NCI-H1436 treated with DMSO at 0.1 percent for 48 hours (cell line): ENCODE measurements at places on chromosomes 7 and 10.

DNA sequence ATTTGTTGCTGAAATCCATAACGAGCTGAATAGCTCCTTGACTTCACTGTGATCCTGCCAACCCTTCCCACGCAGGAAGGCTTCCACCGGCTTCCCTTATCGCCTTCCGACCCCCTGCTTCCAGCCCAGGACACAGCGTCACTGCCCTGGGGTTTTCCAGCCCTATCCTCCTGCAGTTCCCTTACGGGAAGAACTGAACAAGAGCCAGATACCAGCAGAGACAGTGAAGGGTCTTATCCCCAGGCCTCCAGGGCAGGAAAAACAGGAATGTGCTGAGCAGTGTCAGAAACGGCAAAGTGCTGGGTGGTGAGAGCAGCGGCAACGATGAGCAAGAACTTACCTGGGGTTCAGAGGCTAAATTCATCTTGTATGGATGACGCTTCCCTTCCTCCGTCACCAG, 22.4 kb downstream of the PDLIM1 start:
- no peak for DNase-seq

- DNase-seq = peak; percentile 93
Measured at GRCh38 chr7:8154272-8154671, 107.7 kb downstream of the ICA1 start.

DNA sequence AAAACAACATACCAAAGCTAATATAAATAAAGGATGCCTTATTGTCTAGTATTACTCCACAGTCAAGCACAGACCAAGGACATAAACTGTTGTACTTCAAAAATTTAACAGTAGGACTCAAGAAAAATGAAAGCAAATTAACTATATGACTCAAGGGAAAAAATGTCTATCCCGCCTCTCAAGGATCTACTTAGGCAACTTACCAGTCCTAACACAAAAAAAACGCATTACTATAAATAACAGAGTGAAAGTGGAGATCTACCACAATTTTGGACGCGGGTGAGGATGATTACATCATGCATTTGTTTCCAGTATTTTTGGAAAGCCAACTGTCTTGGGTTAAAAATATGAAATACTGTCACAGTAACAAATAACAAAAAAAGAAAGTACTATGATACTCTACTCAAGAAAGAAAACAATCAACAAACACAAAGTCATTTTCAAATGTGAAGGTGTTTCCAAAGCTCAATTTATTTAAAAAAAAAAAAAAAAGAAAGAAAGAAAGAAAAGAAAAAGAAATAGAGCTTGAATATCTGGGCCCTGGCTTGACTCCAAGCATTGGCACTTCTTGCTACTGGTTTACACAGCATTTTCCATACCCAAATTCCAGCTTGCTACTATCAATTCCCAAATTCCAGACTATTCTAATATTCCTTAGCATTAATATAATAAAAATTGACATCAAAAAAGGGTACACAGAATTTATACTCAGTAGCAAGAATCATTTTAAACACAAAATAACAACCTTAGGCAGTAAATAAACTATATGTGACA, 99.4 kb downstream of the RSU1 start:
- no peak for DNase-seq

- DNase-seq = no peak
Measured at GRCh38 chr10:119860866-119861607, 11.6 kb downstream of the MCMBP start.

- DNase-seq = no peak
Measured at GRCh38 chr10:123673198-123673597, 7.0 kb downstream of the GPR26 start.

- DNase-seq = no peak
Measured at GRCh38 chr10:124000792-124001201, 92.6 kb downstream of the CHST15 start.

GRCh38 chr10:131242007-131242406, 69.5 kb downstream of the TCERG1L start:
- no peak for DNase-seq

DNA sequence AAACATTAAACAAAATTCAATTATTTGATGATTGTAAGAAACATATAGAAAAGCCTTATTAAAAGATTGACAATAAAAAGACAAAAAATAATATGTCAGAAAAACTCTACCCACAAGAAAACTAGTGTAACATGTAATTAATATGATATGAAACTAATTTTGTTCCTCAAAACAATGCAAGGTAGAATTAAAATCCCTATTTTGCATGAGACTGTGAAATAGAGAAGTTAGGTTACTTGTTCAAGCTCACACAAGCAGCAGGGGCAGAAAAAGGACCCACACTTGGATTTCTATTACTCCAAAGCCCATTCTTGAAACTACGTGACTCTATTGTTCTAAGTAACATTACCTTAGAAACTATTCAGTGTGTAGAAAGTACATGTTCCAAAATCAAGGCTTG, 96.4 kb downstream of the KCNMA1 start:
- DNase-seq = no peak

- no peak for DNase-seq
Measured at GRCh38 chr7:31448649-31449048, 65.2 kb upstream of the ITPRID1 start.

DNA sequence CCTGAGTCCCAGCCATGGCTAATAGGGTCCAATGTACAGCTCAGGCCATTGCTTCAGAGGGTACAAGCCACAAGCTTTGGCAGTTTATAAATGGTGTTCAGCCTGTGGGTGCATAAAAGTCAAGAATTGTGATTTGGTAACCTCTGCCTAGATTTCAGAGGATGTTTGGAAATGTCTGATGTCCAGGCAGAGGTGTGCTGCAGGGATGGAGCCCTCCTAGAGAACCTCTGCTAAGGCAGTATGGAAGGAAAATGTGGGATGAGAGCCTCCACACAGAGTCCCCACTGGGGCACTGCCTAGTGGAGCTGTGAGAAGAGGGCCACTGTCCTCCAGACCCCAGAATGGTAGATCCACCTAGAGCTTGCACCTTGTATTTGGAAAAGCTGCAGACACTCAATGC, 779.9 kb downstream of the GRM8 start:
- no peak for DNase-seq

GRCh38 chr7:22550514-22551030, 50.6 kb upstream of the STEAP1B start:
- DNase-seq = no peak

- DNase-seq = no peak
Measured at GRCh38 chr10:14126697-14127440, 203.9 kb downstream of the FRMD4A start.

- no peak for DNase-seq
Measured at GRCh38 chr10:120415709-120416330, 41.2 kb upstream of the PLPP4 start.

- no peak for DNase-seq
Measured at GRCh38 chr7:131506597-131506996, 49.8 kb downstream of the PODXL start.

DNA sequence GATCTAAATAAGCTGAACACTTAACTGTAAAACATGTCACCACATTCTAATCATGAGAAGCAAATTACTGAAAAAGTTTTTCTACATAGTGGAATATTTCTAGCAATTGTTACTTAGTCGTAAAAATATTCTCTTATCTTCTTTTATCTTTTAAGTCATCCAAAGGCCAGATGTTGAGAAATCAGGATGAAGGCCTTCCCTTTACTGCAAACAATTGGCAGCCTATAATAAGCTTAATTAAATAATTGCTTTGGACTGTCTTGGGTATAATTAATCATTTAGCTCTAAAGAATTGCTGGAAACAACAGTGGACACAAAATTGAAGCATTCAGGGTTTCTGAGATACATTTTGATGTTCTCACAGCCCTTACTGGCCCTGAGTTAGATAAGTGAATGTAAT, 226.5 kb downstream of the FANK1 start:
- DNase-seq = no peak

- DNase-seq = no peak
Measured at GRCh38 chr10:80461208-80462183, 7.4 kb downstream of the TSPAN14 start.

DNA sequence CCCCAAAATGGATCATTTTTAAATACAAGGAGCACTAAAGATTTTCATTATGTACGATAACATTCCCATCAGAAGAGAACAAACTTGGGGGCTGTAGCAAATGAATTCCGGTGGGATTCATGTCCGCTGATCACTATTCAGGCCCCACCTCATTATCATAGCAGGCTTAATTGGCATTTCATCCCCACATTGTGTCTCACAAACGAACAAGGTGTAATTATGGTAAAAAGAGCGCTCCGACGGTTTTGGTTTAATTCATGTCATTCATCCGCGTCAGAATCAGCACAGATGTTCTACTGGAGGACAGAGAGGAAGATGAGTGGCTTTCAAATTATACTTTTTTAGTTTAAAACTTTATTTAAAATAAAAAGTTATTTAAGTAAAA, 124.7 kb downstream of the MAD1L1 start:
- DNase-seq = no peak

DNA sequence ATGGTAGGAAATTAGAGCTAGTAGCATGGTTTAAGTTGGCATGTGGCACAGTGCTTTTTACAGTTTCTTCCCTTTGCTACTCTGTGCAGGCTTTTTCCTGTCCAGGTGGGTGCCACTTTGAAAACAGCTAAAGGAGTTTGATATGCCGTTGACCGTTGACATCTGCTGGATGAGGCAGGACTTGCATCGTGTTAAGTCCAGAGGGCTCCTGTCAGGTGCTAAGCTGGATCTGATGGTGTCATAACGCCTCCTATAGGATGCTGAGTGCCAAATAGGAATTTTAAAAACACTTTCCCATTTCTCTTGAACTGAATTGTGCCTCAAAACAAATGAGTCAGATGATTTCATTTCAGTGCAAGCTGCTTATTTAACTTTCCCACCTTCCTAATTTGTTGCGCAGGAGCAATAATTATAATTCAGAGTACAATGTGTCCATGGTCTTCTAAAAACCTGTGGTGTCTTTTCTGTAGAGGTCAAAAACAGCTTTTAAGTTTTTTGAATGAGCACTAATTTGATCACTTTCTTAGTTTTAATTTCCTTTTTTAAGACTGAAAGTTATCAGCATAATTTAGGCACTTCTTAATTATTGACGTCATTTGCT, 178.3 kb downstream of the CDCA7L start:
- peak; percentile 47 for DNase-seq

GRCh38 chr7:28890137-28890536, 68.0 kb downstream of the TRIL start:
- DNase-seq = no peak

DNA sequence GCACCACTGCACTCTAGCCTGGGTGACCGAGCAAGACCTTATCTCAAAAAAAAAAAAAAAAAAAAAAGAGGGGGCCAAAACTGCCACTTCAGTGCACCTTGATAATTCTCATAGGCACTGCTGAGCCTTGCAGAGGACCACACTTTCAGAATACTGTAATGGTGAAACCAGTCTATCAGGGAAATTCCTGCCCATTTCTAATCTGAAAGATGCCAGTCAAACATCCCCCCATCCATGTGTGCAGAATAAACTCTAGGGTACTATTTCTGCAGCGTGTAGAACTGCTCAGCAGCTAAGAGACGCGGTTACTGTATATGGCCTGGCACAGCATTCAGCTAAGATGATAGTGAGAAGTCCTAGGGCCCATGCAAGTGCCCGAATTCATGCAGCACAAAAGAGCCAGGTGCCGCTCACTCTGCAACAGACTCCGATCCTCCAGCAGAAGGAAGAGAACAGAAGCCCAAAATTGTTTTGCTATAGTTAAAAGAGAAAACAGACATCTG, 286.8 kb upstream of the KLF14 start:
- no peak for DNase-seq

DNA sequence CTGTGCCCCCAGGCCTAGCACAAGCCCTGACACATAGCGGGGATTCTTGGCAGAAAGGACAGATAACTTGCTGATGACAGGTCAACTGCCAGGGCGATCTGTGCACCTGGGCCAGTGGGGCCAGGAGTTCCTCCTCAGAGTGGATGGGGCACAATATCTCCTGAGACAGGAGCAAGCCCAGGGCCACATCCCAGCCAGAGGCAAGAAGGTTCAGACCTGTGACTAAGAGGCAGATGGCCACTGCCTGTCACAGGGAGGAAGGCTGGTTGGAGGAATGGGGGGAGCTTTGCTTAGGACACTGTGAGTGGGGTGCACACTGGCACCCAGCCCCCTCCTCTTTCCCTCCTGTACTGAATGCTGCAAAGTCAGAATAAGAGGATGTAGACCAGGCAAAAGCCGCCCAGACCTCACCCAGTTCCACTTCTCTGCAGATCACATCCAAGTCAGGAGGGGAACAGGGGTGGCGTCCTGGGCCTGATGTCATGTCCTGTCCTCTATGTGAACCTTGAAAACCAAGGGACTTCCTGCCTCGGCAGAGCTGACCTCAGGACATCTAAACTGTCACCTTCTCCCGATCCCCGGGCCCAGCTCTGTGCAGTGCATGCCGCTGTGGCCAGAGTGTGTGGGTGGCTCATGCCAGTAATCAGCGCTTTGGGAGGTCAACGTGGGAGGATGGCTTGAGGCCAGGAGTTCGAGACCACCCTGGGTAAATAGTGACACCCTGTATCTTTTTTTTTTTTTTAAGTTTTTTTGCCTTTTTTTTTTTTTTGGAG, 1.3 kb downstream of the GUSB start:
- DNase-seq = no peak

DNA sequence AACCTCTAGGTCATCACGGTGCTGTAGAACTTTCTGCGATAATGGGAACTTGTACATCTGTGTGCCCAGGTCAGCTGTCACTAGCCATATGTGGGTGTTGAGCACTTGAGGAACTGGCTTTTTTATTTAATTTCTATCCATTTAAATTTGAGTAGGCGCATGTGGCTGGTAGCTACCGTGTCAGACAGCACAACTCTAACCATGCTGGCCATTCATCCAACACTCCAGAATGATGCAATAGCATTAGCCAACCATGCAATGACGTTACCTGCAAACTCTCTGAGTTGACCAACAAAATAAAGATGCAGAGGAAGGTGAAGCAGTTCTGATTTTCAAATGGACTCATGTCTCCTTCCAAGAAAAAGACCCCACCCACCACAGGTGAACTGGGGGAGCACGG, 24.4 kb upstream of the CHST15 start:
- no peak for DNase-seq

DNA sequence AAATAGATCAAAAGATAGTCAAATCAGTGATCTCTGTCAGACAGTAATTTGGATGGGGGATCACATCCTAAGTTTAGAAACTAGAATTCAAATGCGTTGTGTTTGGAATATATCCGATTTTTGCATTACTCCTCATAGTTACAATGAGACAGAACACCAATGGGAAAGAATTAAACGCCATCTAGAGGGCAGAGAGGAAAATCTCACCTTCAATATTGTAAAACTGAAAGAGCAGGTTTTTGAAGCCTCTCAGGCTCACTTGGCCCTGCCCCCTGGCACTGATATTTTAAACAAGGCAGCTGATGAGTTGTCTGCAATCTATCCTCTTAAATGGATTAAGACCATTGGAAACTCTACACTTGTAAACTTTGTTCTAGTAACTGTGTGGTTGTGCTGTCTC, 17.7 kb downstream of the FRG2B start:
- no peak for DNase-seq

- DNase-seq = no peak
Measured at GRCh38 chr10:68796605-68797004, 30.7 kb upstream of the STOX1 start.

DNA sequence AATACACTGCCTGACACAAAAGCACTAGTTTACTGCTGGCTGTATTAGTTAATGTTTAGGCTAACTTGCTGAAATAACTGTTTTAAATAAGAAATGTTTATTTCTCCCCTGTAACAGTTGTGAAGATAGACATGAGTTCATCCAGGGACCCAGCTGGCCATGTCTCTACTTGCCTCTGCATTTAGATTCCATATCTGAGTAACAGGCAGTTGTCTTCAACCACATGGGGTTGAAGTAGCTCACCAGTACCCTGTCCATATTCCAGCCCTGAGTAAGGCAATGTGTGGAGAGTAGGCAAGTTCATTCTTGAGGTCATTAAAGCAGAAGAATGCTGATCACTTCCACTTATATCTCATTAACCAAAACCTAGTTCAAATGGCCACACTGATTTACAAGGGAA, 31.1 kb upstream of the RSBN1L start:
- DNase-seq = no peak

- no peak for DNase-seq
Measured at GRCh38 chr10:52437205-52437646, 123.1 kb downstream of the DKK1 start.
